ENCODE measurements at places on chromosomes 5 and 9. TPM values are rescaled to one million over a fixed set of nuclear protein-coding genes. Genes with fewer than 3 reads are reported as not detected.

GRCh38 chr5:141825241-141825671, 53.0 kb downstream of the PCDH1 start:
- no peak for DNase-seq
- peaks cover 54% of the 10 kb centered on the region for H3K27me3 ChIP-seq
- peaks cover 4% of the 10 kb centered on the region for H3K4me1 ChIP-seq

Gene LCN9
- total RNA-seq = not detected

GRCh38 chr5:14896131-14896530, 24.6 kb upstream of the ANKH start:
- peaks cover 9% of the 10 kb centered on the region for H3K27me3 ChIP-seq
- no peak overlapping the region for H3K27ac ChIP-seq
- no peaks in the 10 kb centered on the region for H3K4me1 ChIP-seq

DNA sequence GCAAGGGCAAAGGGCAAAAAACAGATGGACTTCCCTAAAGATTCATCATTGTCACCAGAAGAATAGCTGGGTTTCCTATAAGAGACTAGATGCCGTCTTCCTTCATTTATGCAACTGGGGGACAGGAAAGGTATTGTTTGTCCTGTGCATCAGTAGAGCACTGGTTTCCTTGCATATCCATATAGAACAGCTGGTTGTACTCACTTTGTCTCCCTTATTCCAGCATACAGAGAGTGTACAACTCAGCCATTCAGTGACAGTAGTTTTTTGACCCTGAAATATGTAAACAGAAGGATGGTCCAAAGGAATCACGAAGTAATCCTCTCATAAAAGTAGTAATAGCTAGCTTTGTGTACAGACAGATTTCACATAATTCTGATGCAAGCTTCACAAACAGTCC, 22.5 kb upstream of the MAST4 start:
- DNase-seq = no peak
- peaks cover 16% of the 10 kb centered on the region for H3K27me3 ChIP-seq
- H3K4me3 ChIP-seq = no peak overlapping the region
- H3K36me3 ChIP-seq = peaks cover 2% of the 10 kb centered on the region
- H3K27ac ChIP-seq = no peak overlapping the region

Gene GPR151
- total RNA-seq = not detected

- no peak overlapping the region for H3K4me3 ChIP-seq
- no peaks in the 10 kb centered on the region for H3K27me3 ChIP-seq
- DNase-seq = no peak
- H3K36me3 ChIP-seq = peaks cover 17% of the 10 kb centered on the region
These were observed 11.1 kb downstream of the WDR5 start for GRCh38 chr9:134146774-134147493.

Gene CD274
- total RNA-seq = 4.7 TPM

- no peak overlapping the region for H3K27ac ChIP-seq
- DNase-seq = no peak
- H3K4me3 ChIP-seq = no peak overlapping the region
- H3K36me3 ChIP-seq = no peaks in the 10 kb centered on the region
- H3K4me1 ChIP-seq = peaks cover 7% of the 10 kb centered on the region
These were observed 30.1 kb downstream of the PRKACG start for GRCh38 chr9:68983522-68984424.

- H3K4me3 ChIP-seq = no peak overlapping the region
- H3K27ac ChIP-seq = no peak overlapping the region
- peaks cover 2% of the 10 kb centered on the region for H3K4me1 ChIP-seq
- no peaks in the 10 kb centered on the region for H3K36me3 ChIP-seq
- peaks cover under 1% of the 10 kb centered on the region for H3K27me3 ChIP-seq
These were observed 17.6 kb downstream of the P4HA2 start for GRCh38 chr5:132209901-132210545.

GRCh38 chr5:119996128-119996527, 366.8 kb downstream of the FAM170A start:
- H3K36me3 ChIP-seq = no peaks in the 10 kb centered on the region
- H3K4me1 ChIP-seq = no peaks in the 10 kb centered on the region
- no peak overlapping the region for H3K4me3 ChIP-seq
- H3K27me3 ChIP-seq = no peaks in the 10 kb centered on the region
- no peak overlapping the region for H3K27ac ChIP-seq

Gene PLEKHG4B
- 0.55 TPM for total RNA-seq

DNA sequence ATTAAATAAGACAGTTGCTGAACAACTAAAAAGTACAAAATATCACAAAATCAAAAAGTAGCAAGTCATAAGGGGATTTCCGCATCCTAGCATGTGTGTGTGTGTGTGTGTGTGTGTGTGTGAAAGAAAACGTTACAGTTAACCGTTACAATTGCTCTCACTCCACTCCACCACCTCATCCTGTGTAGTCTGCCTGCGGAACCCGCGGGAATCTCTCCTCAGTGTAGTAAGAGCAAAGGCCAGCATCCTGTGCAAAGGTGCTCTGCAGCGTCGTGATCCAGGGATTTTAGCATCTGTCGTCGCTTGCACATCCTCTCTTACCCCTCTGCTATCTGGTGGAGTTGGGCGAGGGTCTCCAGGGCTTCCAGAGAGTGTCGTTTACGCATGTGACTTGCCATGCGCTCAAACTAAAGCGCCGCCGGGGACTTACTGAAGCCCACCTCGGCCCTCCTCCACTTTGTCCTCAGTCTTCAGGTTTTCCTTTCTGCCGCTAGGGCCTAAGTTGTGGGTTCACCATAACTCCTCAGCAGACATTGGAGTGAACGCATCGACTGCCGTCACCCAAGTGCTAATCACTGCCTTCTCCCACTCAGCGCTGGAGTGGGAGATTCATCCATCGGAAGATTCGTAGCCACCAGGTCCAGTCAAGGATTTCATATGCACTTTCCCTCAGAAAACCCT, 3.9 kb downstream of the CDKN2B start:
- peak overlapping the region; percentile 68 for H3K27ac ChIP-seq
- peaks cover 2% of the 10 kb centered on the region for H3K36me3 ChIP-seq
- H3K4me1 ChIP-seq = peaks cover 23% of the 10 kb centered on the region
- DNase-seq = no peak
- H3K4me3 ChIP-seq = peak overlapping the region; percentile 78
- H3K27me3 ChIP-seq = peaks cover 55% of the 10 kb centered on the region

Gene TUSC1
- total RNA-seq = not detected

- H3K4me3 ChIP-seq = no peak overlapping the region
- H3K27ac ChIP-seq = no peak overlapping the region
- DNase-seq = no peak
- no peaks in the 10 kb centered on the region for H3K36me3 ChIP-seq
These were observed 391.3 kb downstream of the NR2F1-AS1 start for GRCh38 chr5:93189707-93190120.

Gene IL4
- not detected for total RNA-seq

Gene DNAJB5
- total RNA-seq = 1.4 TPM

Gene PDE6A
- total RNA-seq = not detected

Gene MACIR
- 1.7 TPM for total RNA-seq

- peaks cover 17% of the 10 kb centered on the region for H3K27me3 ChIP-seq
- H3K4me3 ChIP-seq = no peak overlapping the region
- H3K27ac ChIP-seq = no peak overlapping the region
- no peak for DNase-seq
- H3K36me3 ChIP-seq = peaks cover 3% of the 10 kb centered on the region
- no peaks in the 10 kb centered on the region for H3K4me1 ChIP-seq
These were observed 70.9 kb downstream of the TMEM215 start for GRCh38 chr9:32854271-32854670.

DNA sequence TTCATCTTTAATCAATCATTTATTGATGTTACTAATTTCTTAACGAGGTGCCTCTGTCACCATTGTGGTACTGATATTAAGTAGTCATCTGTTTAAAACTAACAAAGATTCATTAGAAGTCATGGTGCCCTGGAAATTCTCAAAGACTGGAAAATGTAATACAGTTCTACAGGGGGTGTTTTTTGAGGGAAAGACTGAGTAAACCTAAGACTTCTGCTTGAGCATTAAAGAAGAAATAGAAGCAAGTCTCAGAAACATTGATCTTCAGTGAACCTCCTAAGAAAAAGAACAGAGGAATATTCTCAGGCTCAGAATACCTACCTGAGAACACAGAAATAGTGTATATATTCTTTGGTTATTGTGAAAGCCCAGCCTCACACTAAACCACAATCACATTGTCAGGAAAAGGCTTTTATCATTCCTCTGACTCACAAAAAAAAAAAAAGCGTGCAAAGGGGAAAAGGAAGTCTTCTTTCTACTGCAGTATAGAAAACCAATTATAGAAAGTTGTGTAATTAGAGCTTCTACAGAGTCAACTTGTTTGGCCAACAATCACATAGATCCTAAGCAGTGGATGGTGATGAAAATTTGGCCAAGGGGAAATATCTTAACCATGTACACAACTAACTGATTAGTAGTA, 60.8 kb downstream of the HINT1 start:
- H3K36me3 ChIP-seq = no peaks in the 10 kb centered on the region
- no peak overlapping the region for H3K27ac ChIP-seq
- no peaks in the 10 kb centered on the region for H3K27me3 ChIP-seq
- peaks cover 5% of the 10 kb centered on the region for H3K4me1 ChIP-seq
- no peak overlapping the region for H3K4me3 ChIP-seq
- DNase-seq = no peak

DNA sequence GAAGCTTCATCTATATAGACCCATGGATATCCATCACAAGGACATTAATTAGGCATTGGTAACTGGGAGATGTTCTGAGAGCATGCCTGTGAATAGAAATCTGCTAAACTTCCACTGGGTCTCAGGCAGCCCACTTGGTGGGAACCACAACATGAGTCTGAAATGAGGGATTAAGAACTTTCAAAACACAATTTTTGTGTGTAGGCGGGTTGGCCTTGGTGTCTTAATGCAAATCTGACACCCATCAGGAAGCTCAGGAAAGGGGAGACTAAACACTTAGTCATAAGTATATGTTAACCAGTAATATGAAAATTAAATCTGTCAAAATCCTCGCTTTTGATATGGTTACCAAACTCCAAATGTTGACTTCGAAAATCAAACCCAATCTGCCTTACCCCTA, 113.2 kb downstream of the FANCC start:
- H3K27ac ChIP-seq = no peak overlapping the region
- H3K36me3 ChIP-seq = peaks cover 4% of the 10 kb centered on the region
- DNase-seq = no peak
- no peak overlapping the region for H3K4me3 ChIP-seq
- H3K27me3 ChIP-seq = no peaks in the 10 kb centered on the region

DNA sequence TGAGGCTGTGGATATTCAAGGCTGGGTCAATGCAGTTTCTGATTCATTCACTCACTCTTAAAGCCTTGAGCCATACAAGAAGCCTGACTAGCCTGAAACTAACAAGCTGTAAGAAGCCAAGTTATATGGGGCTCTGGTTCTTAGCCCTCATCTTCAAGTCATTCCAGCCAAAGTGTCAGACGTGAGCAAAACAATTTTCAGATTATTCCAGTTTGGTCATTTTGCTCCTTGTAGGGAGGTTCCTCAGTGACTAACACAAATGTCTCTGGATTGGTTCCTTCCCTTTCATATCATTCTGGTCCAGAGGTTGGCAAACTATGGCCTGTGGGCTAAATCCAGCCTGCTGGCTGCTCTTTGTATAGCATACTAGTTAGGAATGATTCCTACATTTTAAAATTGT, 12.5 kb upstream of the SHOC1 start:
- DNase-seq = no peak
- H3K27ac ChIP-seq = no peak overlapping the region
- H3K4me3 ChIP-seq = no peak overlapping the region
- no peaks in the 10 kb centered on the region for H3K36me3 ChIP-seq

DNA sequence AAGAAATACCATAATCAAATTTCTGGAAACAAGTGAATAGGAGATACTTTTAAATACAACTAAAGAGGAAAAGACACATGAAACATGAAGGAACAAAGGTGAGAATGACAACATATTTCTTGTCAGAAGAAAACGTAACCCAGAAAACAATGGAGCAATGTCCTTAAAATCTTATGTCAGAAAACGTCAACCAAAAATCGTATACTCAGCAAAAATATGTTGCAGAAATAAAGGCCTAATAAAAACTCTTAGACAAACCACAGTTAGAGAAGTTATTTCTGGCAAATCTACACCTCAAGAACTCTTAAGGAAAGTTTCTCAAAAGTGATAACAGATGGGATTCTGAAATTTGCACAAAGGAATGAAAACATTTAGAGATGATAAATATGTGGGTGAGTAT, 66.3 kb upstream of the FBXL7 start:
- H3K36me3 ChIP-seq = no peaks in the 10 kb centered on the region
- no peaks in the 10 kb centered on the region for H3K27me3 ChIP-seq
- no peak overlapping the region for H3K27ac ChIP-seq
